Effector CD4-positive, alpha-beta T cell (primary cell): ENCODE measurements at places on chromosomes 13 and 19.
A peak's percentile ranks its signal among the peaks of the same experiment; 100 is the strongest.

DNA sequence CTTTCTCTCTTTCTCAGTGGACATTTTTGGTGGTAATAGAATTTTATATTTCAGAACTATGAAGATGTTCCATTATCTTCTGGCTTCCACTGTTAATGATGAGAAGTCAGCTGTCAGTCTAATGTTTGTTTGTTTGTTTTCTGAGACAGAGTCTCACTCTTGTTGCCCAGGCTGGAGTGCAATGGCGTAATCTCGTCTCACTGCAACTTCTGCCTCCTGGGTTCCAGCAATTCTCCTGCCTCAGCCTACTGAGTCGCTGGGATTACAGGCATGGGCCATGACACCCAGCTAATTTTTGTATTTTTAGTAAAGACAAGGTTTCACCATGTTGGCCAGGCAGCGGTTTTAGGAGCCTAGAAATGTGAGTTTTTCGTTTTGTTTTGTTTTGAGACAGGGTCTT lies 4.7 kb downstream of the ZNF317 start:
- no peak for DNase-seq

DNA sequence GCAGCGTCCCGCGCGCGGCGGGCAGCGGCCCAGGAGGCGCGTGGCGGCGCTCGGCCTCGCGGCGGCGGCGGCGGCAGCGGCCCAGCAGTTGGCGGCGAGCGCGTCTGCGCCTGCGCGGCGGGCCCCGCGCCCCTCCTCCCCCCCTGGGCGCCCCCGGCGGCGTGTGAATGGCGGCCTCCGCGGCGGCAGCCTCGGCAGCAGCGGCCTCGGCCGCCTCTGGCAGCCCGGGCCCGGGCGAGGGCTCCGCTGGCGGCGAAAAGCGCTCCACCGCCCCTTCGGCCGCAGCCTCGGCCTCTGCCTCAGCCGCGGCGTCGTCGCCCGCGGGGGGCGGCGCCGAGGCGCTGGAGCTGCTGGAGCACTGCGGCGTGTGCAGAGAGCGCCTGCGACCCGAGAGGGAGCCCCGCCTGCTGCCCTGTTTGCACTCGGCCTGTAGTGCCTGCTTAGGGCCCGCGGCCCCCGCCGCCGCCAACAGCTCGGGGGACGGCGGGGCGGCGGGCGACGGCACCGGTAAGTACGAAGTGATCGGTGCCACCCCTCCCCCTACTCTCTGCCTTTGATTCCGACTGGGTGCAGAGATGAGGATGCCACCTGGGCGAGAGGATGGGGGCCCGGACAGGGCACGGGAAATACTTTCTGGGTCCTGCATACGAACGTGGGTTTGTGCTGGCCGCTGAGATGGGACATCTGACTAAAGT lies 874 bp downstream of the TRIM28 start:
- peak; percentile 65 for DNase-seq

- no peak for DNase-seq
Measured at GRCh38 chr13:52025475-52026245, 1.2 kb downstream of the UTP14C start.

DNA sequence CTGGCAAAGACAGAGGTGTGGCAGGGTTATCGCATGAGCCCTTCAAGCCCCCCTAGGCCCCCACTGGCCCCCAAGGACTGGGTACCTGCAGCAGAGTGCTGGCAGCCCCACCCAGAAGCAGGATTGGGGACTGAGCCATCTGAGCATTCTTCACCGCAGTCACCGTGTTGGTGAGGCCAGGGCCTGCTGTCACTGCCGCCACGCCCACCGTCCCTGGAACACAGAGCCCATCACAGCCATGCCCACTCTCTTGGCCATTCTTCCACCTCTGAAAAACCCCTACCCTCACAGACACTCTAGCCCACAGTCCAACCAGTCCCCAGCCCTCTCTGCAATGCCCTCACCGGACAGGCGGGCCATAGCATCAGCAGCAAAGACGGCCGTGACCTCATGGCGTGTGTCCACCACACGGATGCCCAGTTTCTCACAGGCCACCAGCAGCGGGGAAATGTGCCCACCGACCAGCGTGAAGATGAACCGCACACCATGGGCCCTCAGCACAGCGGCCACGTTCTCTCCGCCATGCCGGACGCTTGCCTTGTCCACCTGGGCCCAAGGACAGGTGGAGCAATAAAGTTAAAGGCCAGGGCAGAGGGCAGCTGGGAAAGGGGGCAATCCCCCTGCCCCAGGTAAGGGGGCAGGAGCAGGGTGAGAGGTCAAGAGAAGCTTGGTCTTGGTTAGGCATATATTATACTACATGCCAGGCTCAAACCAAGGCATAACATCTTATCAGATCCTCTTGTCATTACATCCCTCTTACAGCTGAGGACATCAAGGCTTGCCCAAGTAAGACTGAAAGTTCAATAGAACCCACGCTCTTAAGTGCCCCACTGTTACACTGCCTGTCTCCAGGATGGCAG lies 16.1 kb downstream of the SYDE1 start:
- no peak for DNase-seq

GRCh38 chr13:107088061-107088460 lies 520.1 kb upstream of the ARGLU1 start:
- no peak for DNase-seq

- DNase-seq, result no peak
Measured at GRCh38 chr13:40345654-40346372, 320.6 kb downstream of the FOXO1 start.

- no peak for DNase-seq
Measured at GRCh38 chr19:49879243-49879963, 1.9 kb downstream of the TBC1D17 start.

DNA sequence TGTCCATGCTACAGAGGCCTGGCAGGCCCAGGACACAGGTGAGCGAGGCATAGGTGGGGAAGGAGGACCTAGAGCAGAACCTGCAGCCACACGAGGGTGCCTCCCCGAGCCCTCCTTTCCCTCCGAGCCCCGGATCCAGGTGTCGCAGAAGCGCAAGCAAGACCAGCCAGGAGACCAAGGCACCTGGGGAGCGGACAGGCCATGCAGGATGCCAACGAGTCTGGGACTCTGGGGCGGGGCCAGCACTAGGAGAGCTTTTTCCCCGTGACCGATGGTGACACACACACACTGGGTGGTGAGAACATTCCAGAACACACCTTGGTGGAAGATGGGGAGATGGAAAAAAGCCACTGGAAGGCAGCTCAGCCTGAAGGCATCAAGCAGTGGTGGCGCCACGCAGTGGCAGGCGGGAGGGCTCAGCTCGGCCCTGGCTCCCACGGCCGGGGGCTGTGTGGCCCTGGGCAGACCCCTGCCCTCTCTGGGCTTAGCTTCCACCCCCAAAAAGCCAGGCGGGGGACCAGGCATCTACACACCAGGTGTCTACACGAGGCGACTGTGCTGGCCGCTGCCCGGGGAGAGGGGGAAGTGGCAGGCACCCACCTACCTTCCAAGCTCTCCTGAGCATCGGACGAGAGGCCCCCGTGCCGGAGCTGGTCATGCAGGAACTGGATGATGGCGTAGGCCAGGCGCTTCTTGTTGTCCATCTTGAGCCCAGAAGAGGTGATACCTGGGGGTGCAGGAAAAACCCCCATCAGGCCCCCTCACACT lies 14.5 kb downstream of the SGTA start:
- no peak for DNase-seq

- DNase-seq, result no peak
Measured at GRCh38 chr13:44212633-44213396, 160.8 kb upstream of the SERP2 start.

GRCh38 chr13:99374994-99375737 lies 68.0 kb upstream of the GPR183 start:
- no peak for DNase-seq

GRCh38 chr19:52922841-52923777 lies at the start of gene ZNF888:
Gene ZNF888 (minus strand): TSS chr19:52923428. CDS start chr19:52917873, 5,555 bp downstream.
- peak; percentile 80 for DNase-seq

DNA sequence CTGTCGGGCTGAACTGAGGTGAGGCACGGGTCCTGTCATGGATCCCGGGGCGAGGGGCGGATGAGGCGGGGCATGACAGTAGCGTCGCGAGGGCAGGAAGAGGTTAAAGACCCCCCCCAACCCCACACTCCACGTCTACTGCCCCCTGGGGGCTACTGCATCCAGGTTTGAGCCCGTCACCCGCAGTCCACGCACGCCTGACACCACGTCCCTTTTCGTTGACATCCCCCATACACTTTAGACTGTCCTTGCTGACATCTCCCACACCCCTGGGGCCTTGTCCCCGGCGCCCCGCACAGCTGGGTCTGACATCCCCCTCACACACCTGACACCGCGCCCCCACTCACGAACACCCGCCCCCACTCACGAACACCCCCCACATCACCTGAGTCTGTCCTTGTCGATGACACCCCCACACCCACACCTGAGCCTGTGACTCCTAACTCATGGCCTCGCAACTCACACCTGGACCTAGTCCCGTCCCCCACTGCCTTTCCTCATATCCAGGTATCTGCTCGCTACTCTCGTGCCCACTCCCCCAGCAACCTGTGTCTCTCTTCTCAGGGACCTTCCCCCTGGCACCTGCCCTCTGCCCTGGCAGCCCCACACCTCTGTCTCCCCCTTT lies 416 bp downstream of the SLC25A42 start:
- peak; percentile 73 for DNase-seq

DNA sequence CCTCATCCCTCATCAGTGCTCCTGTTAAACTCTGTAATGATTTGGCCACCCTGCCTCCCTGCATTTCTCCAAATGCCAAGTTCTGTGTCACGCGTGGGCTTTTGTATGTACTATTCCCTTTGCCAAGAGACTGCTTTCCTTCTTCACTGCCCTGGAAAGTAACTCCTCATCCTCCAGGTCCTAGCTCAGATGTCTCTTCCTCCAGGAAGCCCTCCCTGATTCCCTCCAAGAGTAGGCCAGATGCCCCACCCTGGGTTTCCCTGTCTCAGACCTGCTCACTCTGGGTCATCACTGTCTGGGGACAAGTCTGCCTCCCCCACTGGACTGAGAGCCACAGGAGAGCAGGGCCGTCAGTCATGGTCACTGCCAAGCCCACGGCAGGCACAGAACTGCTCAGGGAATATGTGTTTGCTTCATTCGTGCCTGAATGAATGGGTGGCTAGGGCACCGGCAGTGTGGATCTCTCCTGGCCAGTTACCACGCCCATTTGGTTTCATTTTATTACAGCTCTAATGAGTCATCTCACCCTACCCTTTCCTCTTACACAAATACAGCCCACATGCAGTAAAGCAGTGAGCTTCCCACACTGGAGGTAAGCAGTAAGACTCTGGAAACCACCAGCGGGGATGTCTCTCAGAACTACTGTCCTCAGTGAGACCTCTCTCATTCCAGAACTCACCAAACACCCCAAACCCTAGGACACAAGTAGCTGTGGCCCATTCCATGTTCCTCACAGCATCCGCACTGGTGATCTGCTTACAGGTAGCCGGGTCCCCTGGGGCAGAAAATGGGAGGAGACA lies 12.1 kb upstream of the GPR4 start:
- no peak for DNase-seq
